ENCODE measurements at places on chromosomes 5 and 9.
A peak's percentile ranks its signal among the peaks of the same experiment; 100 is the strongest.

GRCh38 chr5:32110111-32110696 lies 63.9 kb downstream of the GOLPH3 start:
- no peak for DNase-seq

- DNase-seq = no peak
These were observed 61.0 kb upstream of the C5orf58 start for GRCh38 chr5:170171811-170172210.

GRCh38 chr5:151597749-151598148 lies 6.6 kb upstream of the FAT2 start:
- no peak for DNase-seq

- no peak for DNase-seq
These were observed 876.4 kb downstream of the NR2F1-AS1 start for GRCh38 chr5:92704590-92704989.

GRCh38 chr5:149002053-149002452 lies 60.8 kb downstream of the SH3TC2 start:
- DNase-seq = peak; percentile 88

GRCh38 chr5:62376064-62376463 lies 27.6 kb downstream of the DIMT1 start:
- DNase-seq = peak; percentile 69

DNA sequence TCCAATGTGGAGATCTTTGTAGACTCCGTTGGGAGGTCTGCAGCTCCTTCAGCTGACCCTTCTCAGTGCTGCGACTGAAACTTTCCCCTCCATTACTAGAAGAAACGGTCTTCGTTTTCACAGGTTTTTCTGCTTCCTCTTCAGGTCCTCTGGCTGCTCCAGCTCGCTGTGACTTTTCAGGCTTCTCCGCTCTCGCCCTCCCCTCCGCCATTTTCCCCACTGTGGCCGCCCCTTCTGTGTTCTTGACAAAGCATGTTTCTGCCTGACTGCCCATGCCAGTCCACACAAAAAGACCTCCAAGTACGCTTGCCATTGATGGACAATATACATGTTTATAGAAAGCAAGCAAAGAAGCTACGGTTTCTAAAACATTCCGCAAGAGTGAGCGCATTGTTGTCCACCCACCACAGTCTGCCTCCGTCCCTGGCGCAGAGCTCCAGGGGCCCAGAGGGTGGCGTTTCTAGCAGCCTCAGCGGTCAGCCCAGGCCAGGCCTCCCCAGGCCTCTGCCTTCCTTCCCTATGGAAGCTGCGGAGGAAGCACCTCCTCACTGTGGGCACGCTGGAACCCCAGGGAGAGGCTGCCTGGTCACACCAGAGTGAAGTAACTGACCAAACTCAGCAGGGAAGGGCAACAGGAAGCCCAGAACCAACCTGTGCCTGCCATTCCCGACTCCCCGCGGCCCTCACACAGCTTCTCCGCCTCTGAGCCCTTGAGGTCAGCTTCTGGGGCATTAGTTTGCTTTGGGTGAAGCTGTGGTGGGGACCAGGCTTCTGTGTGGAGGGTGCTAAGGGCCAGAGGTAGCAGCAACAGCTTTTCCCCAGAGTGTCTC lies 19.9 kb upstream of the S1PR3 start:
- DNase-seq = no peak

All from epithelial cell of esophagus (primary cell).